Karpas-422 (cell line): ENCODE measurements at places on chromosomes 12 and 14.

DNA sequence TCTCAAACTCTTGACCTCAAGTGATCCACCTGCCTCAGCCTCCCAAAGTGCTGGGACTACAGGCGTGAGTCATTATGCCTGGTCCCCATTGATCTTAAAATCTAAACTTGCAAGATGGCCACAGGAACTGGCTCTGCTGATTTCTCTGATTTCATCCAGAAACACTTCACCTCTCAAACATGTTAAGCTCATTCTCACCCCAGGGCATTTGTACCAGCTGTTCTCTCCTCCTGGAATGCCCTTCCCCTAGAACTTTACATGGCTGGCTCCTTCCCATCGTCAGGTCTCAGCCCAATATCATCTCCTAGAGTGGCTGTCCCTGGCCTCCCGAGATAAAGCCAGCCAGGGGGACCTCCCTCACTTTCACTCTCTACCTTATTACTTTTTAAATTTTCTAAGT, 5.3 kb upstream of the LRTM2 start:
- DNase-seq, result no peak

GRCh38 chr14:70130482-70130881, 58.3 kb downstream of the SLC8A3 start:
- no peak for DNase-seq

GRCh38 chr14:68449561-68450181, 343.2 kb downstream of the ZFP36L1 start:
- DNase-seq, result no peak

GRCh38 chr12:117766008-117766407, 202.8 kb downstream of the KSR2 start:
- no peak for DNase-seq

GRCh38 chr14:89841851-89842250, 112.7 kb downstream of the EFCAB11 start:
- DNase-seq, result no peak

DNA sequence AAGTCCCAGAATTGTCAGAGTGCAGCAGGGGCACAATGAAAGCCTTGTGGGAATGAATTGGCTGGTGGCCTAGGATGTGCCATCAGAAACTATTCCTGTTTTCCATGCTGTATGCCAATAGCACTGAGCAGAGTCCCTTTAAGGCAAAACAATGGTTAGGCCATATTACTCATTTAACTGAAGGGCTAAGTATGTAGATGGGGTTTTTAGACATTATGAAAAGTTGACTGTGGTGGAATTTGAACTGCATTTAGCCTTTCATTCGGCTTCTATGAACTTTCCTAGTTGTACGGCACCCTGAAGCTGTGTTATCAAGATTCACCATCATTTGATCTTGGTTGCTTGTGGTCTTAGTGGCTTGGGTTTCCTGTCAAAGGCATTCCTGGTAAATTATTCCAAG, 24.8 kb downstream of the IL26 start:
- DNase-seq, result no peak

DNA sequence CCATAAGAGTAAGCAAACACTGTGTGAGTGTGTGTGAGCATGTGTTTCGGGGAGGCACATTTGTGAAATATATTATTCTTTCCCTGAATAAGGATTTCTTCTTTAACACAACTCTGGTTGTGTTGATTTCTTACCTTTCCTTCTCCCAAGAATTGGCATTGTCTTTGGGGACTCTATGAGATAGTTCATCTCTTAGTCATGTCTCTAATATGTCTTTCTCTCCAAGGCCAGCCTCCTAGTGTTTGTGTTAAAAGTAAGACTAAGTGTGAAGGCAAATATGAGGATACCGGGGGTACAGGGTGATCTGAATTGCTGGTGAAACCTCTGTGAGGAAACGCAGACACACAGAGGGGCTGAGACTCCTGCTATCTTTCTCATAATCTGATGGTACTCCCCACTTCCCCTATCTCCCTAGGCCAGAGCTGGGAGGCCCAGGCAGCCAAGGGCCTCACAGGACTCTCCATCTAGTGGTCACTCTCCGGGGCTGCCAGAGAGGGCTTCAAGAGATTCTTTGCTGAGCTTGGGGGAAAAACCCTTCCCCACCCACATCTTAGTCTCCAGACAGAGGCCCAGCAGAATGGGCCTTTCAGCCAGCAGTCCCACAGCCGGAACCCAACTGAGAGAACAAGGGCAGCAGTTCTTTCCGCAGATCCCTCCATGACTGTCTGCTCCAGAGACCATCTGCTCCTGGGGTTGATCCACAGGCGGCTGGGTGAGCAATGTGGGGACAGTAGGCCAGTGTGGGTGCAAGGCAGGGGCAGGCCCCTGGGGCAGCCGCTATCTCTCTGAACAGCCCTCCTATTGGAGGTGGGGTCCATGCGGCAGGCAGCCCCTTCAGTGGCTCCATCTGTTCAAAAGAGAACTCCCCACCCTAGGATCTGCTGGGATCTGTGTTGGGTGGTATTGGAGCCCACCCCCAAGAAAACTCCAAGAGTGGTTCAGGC, 5.8 kb upstream of the HOXC12 start:
- DNase-seq, result no peak

DNA sequence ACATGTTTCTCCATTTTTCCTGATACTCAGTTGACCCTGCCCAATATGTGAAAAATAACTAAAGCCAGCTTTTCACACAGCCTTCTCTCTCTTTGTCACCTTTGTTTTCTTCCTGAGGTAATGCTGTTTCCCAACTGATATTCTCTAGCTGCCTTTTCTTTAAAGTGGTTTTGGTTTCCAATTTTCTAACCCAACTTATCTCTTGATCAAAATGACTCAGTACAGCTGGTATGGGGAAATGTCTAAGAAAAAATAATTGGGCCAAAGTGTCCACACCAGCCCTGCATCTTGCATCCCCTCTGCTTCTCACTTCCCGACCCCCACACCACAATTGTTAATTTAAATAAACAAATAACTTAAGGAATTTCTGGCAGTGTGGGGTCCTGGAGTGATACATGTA, 193.8 kb downstream of the SYT1 start:
- DNase-seq, result no peak

DNA sequence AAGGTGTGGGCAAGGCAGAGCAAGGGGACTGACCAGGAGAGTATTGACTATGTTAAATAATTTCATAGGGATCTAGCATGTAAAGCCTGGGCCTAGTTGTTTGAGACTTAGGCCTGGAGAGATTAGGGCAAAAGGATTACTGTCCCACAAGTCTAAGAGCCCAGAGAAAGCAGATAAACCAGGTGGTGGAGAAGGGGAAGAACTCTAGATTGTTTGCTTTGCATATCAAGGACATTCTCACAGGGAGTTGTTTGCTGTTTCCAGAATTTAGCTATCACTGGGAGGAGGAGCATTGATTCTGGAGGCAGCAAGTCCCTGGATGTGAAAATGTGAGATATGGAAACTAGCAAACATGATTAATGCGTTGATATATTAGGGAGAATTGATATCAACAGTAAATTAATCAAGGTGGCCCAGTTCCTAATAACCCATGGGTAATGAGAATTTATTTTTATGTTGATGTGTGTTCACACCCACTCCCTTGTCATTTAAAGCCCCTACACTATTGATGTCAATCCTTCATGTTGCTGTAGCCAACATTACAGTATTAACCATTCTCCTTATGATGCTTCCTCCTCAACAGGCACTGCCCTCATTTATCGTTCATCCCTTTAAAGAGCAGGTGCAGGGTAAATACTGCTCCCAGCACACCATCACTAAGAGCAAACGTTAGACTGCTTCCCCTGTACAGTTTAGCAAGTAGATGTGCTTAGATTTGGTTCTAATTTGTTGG, 1666.7 kb upstream of the FLRT2 start:
- DNase-seq, result no peak

- DNase-seq, result no peak
Measured at GRCh38 chr12:122174155-122174845, at the start of gene IL31. TSS of gene IL31 (minus strand) at chr12:122174221. CDS start at chr12:122174172, 49 bp downstream.

GRCh38 chr12:14878488-14878887, 7.2 kb downstream of the MGP start:
- no peak for DNase-seq

- DNase-seq, result no peak
Measured at GRCh38 chr14:44759277-44759676, 202.5 kb downstream of the KLHL28 start.

- DNase-seq, result no peak
Measured at GRCh38 chr12:93657071-93657470, 20.1 kb upstream of the CRADD start.

DNA sequence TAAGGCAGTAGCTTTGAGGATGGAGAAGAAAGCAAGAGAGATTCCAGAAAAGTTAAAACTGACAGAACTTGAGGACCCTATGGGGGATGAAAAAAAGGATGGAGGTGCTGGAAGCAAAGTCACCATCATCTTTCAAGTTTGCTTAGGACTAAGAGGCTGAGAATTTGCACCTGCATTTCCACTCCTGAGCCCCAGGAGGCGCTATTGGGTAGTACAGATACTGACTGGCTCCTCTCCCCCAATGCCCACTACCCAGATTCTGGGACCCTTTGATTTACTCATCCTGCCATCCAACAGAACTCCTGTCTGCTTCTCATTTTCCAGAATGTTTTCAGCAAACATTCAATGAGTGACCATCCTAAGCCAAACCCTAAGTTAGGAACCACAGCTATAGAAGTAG, 34.0 kb upstream of the CMKLR1 start:
- DNase-seq, result no peak

- no peak for DNase-seq
Measured at GRCh38 chr14:33714527-33715226, 236.2 kb downstream of the EGLN3 start.

DNA sequence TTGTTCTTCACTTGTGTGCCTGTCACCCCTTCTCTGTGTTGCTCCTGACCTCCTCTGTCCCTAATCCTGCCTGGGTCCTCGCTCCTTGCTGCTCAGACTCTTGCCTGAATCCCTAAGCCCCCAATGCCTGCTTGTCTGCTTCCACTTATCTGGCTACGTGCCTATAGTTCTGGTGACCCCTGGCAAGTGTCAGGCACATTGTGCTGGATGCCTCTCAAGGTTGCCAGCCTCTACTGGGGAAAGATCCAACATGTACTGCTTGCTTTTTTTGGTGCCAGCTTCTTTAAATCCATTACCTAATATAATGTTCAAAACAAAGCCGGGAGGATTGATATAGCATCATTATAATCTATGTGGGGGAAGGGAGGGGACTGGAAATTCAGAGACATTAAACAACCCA, 448.0 kb upstream of the CCDC196 start:
- no peak for DNase-seq
